ENCODE measurements at places on chromosomes 6 and 20.
A peak's percentile ranks its signal among the peaks of the same experiment; 100 is the strongest.

GRCh38 chr20:10642856-10643559, 30.8 kb downstream of the JAG1 start:
- DNase-seq = peak; percentile 21

GRCh38 chr6:143961886-143962878, 45.9 kb downstream of the PLAGL1 start:
- DNase-seq = peak; percentile 31

- DNase-seq = no peak
Measured at GRCh38 chr6:109420751-109421150, 19.7 kb downstream of the PPIL6 start.

GRCh38 chr6:90714319-90714718, 127.4 kb upstream of the MAP3K7 start:
- DNase-seq = no peak

GRCh38 chr20:41540459-41540858, 77.7 kb downstream of the CHD6 start:
- DNase-seq = no peak

DNA sequence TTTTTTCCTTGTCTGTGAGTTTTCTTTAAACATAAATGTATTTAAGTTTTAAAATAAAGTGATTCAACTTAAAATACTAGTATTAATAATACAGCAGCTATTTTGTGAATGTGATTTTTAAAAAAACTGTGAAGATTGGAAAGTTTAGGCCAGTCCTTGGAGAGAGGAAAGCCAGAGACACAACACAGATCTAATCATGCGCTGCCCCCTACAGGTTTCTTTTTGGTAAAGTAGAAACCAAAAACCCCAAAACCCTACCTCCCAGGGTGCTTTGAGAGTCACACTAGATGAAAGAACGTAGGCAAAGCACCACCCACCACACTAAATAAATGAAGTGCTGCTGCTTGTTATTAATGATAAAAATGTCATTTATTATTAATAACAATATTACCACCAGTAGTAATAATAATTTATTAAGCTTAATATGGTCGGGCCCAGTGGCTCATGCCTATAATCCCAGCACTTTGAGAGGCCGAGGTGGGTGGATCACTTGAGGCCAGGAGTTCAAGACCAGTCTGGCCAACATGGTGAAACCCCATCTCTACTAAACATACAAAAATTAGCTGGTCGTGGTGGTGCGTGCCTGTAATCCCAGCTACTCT, 33.7 kb downstream of the SLC9A8 start:
- peak; percentile 67 for DNase-seq

DNA sequence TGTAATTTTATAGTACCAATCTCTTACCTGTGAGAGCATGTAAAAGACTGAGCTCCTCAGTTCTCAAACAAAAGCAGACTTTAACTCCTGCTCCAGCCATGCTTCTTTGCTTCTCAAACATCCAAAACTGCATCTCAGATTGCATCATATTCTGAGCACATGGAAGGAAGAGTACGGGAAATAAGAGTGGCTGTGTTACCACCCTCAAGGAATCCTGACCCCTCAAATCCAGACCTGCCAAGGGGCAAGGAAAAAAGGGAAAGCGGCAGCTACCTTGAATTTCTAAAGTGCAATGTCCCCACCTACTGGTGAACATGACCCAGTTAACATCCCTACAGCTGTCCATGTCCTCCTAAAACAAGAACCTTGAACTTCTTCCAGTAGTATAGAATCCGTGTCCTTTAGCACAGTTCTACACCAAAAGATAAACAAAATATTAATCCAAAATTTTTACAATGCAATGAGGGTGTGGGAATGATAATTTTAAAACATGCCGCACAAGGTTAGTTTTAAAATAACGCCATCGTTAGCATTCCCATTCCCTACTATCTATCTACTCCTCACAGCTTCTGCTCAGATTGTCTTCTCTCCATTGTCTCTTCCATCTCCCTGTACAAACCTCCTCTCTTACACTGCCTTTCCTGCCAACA, 34.1 kb upstream of the HLA-DQB1 start:
- peak; percentile 64 for DNase-seq

DNA sequence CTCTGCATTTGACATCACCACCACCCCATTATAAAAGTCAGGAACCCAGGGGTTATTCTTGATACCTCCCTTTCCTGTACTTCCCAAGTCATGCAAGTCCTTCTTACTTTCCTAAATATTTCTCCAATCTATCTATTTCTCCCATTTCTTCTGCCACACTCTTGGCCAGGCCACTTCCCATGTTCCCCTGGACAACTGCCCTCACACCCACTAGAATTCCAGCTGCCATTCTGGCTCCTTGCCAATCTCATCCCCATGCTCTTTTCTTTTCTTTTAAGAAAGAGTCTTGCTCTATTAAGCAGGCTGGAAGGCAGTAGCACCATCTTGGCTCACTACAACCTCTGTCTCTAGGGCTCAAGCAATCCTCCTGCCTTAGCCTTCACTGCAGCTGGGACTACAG, 15.2 kb downstream of the DEFB132 start:
- DNase-seq = no peak

DNA sequence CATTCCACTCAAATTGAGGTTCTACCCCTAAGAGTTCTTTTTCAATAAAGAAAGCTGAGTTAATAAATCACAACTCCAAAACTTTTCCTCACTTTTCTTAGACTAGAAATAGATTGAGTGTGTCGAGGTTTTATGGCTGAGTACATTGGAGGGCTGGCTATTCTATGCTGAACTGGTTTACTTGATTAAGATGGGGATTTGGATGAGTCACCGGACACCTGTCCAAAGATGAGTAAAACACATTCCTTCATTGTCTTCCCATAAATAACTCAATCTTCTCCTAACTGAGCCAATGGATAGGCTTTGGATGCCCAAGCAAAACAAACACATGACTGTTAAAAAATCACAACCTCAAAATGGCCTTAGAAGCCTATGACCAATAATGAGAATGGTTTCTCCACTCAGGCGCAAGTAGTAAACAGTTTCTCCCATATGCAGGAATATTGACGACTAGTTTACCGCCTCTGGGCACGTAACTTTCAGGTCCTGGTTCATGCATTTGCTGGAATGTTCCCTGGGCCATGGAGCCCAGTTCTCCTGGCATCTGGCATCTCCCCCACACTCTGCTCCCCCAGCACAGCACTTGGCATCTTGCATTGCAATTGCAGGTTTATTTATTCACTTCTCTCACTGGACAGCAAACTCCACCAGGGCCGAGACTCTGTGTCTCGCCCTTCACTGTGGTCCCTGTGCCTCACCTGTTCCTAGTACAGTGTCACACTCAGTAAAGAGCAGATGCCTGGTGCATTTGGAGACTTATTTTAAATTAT, 43.9 kb downstream of the BCAS1 start:
- no peak for DNase-seq

- no peak for DNase-seq
Measured at GRCh38 chr20:59737816-59738215, 133.5 kb downstream of the PHACTR3 start.

GRCh38 chr6:150647051-150647450, 47.4 kb downstream of the PLEKHG1 start:
- no peak for DNase-seq

DNA sequence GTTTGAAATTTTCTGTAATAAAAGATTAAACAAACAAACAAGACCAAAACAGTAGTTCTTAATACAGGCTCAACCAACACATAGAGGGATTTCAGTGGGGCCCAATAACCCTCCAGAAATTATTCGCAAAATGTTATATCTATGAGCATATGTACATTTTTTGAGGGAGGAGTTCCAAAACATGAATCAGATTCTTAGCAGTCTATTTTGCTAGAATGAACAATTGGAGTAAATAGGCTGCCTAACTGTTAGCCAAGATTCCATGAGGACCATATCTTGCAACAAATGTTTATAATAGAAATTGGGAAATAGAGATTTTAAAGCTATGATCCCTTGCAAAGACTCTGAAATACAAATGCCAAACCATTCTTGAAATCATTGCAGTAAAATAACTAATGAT, 186.3 kb downstream of the AKAP7 start:
- no peak for DNase-seq

GRCh38 chr6:37137201-37138090, 32.5 kb upstream of the PIM1 start:
- peak; percentile 100 for DNase-seq

DNA sequence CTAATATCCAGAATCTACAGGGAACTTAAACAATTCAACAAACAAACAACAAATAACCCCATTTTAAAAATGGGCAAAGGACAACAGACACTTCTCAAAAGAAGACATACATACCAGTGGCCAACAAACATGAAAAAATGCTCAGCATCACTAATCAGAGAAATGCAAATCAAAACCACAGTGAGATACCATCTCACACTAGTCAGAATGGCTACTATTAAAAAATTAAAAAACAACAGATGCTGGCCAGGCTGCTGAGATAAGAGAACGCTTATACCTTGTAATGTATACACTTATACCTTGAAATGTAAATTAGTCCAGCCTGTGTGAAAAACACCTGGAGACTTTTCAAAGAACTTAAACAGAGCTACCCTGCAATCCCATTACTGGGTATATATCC, 166.8 kb downstream of the IBTK start:
- DNase-seq = peak; percentile 68

- DNase-seq = peak; percentile 89
Measured at GRCh38 chr20:23515250-23515939, 24.5 kb downstream of the CST8 start.

- DNase-seq = peak; percentile 59
Measured at GRCh38 chr6:3721810-3722621, 29.5 kb downstream of the PXDC1 start.

GRCh38 chr6:98833057-98833306, 1.4 kb upstream of the POU3F2 start:
- peak; percentile 30 for DNase-seq

DNA sequence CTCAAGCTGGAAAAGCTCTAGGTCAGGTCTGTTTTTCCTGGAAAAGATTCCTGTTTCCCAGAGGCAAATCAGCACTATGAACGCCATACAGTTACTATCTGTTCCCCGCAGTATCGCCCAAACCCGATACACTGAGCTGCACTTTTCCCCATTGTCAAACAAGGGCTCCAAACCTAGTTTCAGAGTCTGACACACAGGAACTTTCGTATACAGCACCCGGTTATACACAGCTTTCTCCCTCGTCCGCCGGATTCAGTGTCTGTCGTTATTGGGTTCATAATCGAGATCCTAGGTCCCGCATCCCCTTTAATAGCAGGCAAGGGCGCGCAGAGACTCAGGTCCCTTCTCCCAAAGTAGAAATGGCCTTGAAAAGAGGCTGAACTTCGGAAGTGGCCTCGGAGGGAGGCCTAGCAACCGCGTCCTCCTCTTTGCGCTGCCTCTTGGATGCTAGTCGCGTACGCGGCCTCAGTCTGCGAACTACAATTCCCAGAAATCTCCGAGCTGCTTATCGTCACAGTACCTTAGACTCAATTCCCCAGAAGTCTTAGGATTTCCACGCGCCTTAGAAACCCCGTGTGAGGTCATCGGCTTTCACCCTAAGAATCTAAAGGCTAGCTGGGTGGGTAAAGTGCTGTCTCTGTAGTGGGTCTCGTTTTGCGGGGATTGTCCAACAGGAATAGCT, 34.2 kb downstream of the ZNF391 start:
- DNase-seq = no peak

- DNase-seq = no peak
Measured at GRCh38 chr20:57587989-57588377, 27.1 kb downstream of the PCK1 start.

GRCh38 chr6:50973464-50973863, 154.8 kb downstream of the TFAP2B start:
- DNase-seq = no peak

GRCh38 chr6:106973018-106973835, 1.3 kb downstream of the CD24 start:
- no peak for DNase-seq

DNA sequence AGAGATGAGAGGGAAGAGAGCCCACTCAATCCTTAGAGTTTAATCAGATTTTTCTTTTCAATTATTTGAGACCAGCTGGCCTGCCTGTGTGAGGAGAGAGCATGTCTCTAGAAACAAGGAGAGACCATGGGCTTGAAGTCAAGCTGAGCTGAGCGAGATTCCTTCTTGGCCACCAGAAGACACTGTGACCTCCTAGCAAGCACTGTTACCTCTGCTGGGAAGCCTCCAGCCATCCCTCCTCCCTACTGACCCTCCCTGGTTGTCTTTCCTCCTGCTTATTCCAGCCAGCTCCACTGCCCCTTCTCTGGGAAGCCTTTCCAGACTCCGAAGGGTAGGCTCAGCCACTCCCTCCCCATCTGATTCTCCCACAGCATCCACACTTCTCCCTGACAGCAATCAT, 110.0 kb downstream of the SCML4 start:
- no peak for DNase-seq

- no peak for DNase-seq
Measured at GRCh38 chr6:125346201-125346925, 44.6 kb upstream of the HDDC2 start.

- no peak for DNase-seq
Measured at GRCh38 chr6:107490566-107491137, 735 bp downstream of the SOBP start.

DNA sequence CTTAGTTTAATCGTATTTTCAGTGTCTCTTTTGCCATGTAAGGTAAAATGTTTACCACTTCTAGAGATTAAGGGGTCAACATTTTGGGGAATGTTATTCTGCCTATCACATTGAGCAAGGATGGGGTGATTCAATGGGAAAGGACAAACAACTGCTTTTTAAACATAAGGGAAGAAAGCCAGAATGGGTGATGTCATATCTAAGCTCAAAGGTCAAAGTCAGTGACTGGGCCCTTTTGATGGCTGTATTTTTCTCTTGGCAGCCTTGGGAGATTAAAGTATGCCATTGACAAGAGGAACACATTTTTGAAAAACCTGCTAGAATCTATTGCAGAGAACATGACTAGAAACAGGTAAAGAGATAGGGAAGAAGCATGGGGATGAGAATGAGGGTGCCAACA, 477.3 kb upstream of the IRAK1BP1 start:
- no peak for DNase-seq

GRCh38 chr6:106847116-106847515, 127.4 kb downstream of the CD24 start:
- no peak for DNase-seq

- DNase-seq = peak; percentile 26
Measured at GRCh38 chr6:170360476-170360875, 53.9 kb downstream of the FAM120B start.

GRCh38 chr6:18513253-18513798, 126.2 kb downstream of the RNF144B start:
- no peak for DNase-seq

- no peak for DNase-seq
Measured at GRCh38 chr20:12673352-12673751, 335.4 kb upstream of the SPTLC3 start.

GRCh38 chr20:17916433-17916891, 52.1 kb downstream of the SNX5 start:
- DNase-seq = no peak

- peak; percentile 89 for DNase-seq
Measured at GRCh38 chr6:132190097-132190814, 211.0 kb downstream of the MOXD1 start.

DNA sequence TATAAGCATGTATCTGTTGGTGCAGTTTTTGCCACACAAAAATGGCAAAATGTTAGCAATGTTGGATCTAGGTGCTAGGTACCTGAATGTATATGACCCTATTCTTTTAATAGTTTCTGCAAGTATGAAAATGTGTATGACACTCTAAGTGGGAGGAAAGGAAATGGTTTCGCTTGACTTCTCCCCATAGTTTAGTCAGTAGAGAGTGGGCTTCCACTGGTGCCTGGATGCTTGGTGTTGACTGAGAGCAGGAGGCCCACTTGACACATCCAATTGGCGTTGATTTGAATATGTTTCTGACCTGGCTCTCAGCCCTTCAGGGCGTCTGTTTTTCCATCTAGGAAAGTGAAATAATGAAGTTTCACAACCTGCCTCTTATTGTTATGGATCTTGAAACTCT, 41.8 kb upstream of the GABRR1 start:
- no peak for DNase-seq

Data from EH (cell line).